ENCODE measurements at places on chromosomes 2 and 18. TPM values are rescaled to one million over a fixed set of nuclear protein-coding genes. Genes with fewer than 3 reads are reported as not detected.

DNA sequence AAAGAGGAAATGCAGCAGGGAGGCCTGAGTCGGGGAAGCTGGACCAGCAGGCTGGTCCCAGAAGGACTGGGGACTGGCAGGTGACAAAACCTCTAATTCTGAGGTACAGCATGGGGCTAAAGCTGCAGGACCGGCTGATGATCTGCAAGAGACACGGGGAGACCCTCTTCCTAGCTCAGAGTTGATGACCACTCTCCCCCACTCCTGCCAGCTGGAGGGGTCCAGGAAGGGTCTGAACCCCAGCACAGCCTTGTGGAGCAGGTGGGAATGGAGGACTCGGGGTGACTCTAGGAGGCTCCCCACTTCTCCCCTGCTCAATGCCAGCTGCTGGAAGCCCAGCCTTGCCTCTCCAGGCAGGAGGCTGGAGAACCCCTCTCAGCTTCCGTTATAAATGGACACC is 67.7 kb downstream of the TWIST2 start:
- DNase-seq, result no peak

DNA sequence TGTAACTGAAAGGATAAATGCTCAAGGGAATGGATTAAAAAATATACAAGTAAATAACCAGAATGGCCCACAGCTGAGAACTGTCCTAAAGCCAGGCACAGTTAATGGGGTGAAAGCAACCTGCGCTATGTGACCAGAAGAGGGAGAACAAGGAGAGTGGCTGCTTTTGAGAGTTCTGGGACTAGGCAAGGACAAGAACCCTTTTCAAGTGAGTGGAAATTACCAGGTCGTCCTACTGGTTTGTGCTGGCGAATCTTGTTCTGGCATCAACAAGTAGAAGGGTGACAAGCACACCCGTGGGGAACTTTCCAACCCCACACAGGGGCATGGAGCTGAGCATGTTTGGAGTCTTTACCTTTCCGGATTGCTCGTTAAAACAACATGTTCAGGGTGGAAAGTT is 82.8 kb downstream of the TMEM17 start:
- DNase-seq, result no peak

GRCh38 chr18:13618760-13619438 is 107.5 kb downstream of the FAM210A start:
- DNase-seq, result no peak

DNA sequence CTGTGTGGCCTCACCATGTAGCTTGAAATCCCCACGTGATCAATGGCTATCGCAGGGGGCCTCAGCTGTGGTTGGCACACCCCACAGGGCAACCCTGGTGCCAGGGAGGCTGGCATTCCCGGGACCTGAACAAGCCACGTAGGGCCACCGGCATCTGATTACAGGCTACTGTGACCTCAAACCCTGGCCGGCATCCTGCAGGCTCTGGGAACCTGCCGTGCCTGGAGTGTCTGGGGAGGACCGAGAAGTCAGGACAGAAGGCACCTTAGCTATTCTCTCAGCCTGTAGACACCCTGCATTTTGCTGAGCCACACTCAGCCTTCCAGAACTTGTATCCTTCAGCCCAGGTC is 213.0 kb downstream of the GLI2 start:
- no peak for DNase-seq

DNA sequence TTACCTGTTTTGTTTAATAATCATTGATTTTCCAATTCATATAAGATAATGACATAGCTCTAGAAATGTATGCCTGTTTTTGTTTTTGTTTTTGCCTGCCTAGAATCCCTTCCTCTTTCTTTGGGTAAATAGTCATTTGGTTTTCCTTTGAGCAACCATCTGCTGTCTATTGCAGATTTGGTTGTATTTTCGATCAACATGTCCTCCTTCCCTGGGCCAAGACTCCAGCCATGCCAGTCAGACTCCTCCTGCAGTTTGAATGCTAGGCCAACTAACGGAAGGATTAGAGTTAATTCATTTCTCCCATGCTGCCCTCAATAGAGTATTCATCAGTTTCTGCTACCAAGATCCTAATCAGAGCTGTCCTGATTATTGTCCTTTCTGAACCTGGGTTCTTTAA is 67.1 kb downstream of the MAIP1 start:
- no peak for DNase-seq

GRCh38 chr18:13305301-13305700 is 86.7 kb downstream of the LDLRAD4 start:
- DNase-seq, result no peak

DNA sequence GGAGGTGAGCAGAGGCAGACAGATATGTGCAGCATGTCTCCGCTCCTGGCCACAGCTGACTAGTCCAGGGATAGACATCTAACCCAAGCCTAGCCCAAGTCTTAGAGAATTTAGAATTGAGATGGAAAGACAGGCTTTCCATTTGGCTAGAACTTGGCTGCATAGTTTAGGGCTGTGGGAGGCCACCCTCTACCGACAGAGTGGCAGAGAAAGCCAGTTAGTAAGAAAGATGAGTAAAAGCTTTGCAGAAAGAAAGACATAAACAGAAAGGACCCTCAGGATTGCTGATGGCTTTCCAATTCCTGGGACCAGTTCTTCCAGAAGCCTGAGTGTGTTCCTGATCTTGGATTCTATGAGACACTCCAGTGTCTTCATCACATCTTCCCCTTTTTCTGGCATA is 62.1 kb downstream of the DYM start:
- no peak for DNase-seq

DNA sequence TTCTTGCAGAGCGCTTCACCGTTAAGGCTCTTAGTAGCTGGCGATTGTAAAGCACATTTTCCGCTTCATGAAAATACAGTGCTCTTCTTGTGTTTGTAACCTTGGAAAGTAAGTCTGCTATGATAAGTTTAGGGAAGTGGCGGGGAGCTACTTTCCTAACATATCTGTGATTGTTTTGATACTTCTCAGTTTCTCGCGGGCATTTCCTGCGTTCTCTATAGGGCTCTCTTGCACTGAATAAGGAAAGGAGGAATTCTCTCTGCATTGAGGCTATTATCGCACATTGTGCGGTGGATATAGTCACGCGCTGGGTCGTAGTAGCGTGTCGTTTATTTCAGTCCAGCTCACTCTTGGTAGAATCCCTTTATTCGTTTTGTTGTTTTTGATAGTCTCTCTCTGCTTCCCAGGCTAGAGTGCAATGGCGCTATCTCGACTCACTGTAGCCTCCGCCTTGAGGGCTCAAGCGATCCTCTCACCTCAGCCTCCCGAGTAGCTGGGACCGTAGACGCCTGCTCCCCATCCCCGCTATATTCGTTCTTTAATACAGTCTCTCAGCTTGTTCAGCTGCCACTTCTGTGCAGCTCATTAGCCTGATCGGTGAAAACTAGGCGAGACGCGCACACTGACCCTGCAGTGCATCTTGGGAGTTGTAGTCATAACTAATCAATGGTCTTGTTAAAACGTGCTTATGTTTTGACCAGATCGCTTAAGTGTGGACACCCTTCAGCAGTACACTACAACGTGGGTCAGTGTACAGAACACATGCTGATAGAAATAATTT is 1.0 kb upstream of the PPP4R3B start:
- DNase-seq, result peak; percentile 52

DNA sequence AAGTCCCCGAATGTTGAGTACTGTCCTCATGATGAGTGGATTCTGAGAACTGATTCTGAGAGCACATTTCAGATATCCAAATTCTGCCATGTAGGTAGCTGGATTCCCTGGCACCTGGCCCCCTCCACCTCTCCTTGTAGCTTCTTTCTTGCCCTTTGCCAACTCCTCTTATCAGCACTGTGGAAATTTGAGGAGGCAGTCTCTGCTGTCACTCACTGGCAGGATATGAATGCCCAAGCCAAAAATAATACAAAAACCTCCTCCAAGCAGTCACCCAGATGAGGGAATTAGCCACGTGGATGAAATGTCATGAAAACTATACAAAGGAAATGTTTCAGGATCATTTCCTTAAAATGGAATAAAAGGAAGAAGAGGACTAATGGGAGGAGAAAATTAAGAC is 276.8 kb downstream of the SETBP1 start:
- DNase-seq, result no peak

- DNase-seq, result no peak
These were observed 550.4 kb downstream of the BCL11A start for GRCh38 chr2:60003076-60003475.

The LONRF2 gene
- 6.7 TPM for total RNA-seq

The KIF5C gene
- total RNA-seq, result 10.8 TPM

The DPP10 gene
- total RNA-seq, result 12.4 TPM

The ST8SIA5 gene
- 0.95 TPM for total RNA-seq

All from urinary bladder (tissue), 4 donors.